NCI-H1105 treated with DMSO at 0.1 percent for 48 hours (cell line): ENCODE measurements at places on chromosomes 6 and 20.

DNA sequence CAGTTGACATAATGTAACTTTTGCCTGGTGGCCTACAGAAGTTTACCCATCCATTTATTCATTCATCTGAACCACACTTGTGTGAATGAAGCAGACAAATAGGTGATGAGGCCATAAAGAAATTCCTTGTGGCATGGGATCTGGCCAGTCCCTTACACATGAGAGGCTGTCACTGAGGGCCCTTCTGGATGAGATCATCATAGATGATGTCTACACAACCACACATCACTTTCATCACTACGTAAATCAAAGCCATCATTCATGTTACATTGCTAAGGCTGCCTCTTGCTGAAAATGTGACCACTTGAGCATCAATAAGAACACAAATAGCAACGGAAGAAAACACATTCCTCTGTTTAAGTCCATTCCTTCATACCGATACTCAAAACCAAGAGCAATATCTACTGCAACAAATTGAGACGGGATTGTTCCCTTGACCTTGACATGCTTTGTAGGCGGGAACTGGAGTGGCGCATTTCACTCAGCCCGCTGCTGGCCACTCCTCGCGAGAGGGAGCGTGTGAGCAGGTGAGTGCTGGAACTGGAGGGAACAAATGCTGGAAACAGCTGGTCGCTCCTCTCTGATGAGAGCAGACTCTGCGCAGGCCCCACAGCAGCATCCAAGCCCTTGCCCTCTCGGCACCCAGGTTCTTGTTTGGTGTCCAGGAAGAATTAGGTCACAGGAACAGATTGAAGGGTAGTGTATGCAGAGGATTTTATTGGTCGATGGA lies 49.3 kb downstream of the FAM50B start:
- DNase-seq: no peak

DNA sequence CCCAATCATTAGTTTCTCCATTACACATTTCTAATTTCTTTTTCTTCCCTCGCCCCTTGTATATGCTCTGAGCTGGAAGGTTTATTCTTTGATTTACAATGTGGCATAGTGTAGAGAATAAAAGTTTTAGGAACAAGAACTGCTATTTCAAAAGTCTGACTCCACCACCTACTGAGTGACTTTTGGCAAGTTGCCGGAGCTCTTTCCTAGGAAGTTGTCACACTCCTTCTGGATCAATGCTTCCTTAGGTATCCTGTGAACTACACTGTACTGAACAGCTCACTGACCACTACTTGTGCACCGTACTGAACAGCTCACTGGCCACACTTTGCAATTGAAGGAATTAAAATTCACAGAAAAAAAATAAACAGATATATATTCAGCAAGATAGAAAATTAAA lies 458.2 kb downstream of the FRK start:
- DNase-seq: no peak

- no peak for DNase-seq
Observed at GRCh38 chr20:26279238-26279637, 582.6 kb upstream of the ZNF337 start.

DNA sequence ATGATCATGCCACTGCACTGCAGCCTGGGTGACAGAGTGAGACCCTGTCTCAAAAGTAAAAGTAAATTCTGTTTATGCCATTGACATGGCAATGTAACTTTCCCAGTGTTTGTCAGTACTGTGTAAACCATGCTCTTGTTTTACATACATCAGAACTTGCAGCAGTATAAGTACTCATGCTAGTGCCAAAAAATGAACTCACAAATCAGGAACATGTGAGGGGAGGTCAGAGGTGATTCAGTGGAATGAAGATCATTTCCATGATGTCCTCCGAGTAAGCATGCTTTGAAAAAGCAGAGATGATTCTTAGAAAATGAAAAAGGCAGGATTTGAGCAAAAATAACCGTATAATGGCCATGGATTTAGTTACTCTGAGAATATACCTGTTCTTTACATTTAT lies 81.9 kb downstream of the ANKS1A start:
- no peak for DNase-seq

DNA sequence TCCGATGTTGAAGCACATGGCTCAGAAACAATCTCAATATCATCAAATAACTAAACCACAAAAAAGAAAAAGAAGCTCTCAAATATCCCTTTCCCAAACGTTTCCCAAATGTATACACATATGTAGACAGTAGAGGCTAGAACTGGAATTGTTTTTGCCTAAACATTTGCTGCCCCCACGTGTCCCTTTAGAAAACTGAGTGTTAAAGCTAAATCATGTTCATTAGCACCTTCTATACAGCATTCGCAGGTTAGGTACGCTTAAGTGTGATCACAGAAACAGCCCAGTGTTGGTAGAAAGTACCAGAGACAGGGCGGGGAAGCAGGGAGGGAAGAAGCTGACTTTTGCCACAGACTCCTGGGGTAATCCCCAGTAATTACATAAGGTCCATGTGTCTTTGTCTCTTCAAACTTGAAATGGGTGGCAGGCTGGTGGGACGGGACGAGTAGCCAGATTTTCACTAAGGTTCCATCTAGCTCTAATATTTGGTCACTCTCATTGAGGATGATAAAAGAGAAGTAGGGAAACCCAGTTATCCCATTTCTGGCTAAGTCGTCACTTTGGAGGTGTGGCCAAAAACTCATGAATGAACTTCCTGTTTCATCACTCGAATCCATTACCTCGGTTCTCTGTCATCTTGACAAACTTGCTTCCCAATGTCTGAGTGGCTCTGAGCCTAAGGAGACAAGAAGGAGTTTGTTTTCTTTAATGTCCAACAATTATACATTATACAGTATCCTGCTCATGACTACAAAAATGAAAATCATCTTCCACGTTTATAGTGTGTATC lies 15.0 kb upstream of the TFAP2A start:
- DNase-seq: peak; percentile 64

DNA sequence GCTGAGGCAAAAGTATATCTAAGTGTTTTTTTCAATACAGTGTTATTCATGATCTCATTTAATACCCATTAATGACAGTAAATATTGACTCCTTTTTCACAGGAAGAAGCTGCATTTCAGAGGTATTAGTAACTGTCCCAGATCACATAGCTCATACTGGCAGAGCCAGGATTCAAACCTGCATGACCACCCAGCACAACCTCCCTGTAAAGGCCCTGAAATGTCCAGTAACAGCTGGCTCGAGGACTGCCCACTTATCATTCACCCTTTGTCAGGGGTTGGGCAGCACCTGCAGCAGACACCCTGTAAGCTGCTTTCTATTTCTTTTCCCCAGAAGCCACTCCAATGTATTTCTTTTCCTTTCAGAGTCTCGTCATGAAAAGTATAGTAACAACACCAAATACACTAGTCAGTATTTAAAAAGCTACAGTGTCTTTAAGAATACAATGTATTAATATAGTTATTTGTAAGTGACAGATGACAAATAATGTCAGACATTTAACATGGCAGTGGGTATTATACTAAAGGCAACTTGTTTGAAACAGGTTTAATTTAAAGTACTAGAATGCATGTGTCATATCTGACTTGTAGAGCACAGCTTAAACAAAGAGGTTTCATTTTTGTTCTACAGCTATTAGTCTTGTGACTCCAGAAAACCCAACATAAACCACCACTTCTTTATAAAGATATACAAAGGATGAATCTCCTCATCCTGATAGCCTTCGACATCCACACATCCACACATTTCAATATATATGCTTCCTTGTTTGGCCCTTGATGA lies 841.6 kb upstream of the GJE1 start:
- DNase-seq: no peak

- DNase-seq: no peak
Observed at GRCh38 chr6:130610303-130610702, 216.9 kb upstream of the SMLR1 start.

GRCh38 chr6:166009385-166010031 lies 158.1 kb downstream of the TBXT start:
- peak; percentile 87 for DNase-seq

DNA sequence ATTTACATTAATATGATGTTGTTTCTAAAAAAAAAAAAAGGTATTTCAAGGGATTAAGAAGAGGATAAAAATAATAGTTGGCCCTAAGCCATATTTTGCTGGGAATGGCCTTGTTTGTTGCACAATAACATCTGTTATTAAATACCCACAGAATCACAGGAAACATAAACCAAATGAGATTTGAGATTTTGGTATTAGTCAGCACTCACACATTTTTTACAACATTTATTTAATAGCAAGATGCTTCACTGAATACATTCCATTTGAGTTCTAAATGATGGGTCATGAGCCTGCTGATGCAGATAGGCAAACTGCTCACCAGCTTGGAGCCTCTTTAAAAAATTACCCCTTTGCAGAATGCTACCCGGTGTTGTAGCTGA lies 92.9 kb upstream of the ENPP5 start:
- no peak for DNase-seq

GRCh38 chr20:5364997-5365597 lies 48.3 kb upstream of the PROKR2 start:
- DNase-seq: no peak

DNA sequence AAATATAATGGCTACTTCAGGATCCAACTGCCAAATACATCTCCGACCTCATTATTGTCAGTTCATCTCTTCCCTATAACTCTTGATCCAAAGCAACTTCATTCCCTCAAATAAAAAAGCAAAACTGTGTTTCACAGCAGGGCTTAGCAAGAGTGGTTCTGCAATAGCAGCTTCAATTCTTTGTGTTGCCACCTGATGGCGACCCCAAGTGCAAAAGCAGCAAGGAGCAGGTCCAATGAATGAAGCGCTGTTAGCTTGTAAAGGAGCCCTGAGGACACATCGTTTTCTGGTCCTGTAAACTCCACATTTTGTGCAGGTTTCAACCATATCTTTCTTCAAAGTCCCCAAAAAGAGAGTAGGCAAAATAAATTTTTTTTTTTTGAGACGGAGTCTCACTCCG lies 19.6 kb downstream of the RTN4IP1 start:
- DNase-seq: peak; percentile 29

DNA sequence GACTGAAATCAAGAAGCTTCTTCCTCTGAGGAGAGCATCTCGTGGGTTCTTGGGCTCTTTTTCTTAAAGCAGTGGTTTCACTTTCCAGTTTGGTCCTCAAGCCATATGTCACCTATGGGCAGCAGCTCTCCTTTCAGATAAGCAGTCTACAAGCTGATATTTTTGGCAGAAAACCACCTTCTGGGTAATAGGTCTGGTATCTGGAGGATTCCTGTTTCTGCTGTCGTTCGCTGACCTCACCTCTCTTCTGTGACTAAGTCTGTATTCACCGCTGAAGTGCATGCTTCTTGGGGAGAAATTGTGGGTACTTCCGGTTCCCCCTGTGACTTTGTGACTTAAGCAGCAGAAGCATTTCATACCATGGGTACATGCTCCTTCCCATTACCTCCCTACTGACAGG lies 193.6 kb downstream of the EDN1 start:
- DNase-seq: no peak

- DNase-seq: peak; percentile 89
Observed at GRCh38 chr6:122033564-122034181, 365.8 kb upstream of the HSF2 start.

DNA sequence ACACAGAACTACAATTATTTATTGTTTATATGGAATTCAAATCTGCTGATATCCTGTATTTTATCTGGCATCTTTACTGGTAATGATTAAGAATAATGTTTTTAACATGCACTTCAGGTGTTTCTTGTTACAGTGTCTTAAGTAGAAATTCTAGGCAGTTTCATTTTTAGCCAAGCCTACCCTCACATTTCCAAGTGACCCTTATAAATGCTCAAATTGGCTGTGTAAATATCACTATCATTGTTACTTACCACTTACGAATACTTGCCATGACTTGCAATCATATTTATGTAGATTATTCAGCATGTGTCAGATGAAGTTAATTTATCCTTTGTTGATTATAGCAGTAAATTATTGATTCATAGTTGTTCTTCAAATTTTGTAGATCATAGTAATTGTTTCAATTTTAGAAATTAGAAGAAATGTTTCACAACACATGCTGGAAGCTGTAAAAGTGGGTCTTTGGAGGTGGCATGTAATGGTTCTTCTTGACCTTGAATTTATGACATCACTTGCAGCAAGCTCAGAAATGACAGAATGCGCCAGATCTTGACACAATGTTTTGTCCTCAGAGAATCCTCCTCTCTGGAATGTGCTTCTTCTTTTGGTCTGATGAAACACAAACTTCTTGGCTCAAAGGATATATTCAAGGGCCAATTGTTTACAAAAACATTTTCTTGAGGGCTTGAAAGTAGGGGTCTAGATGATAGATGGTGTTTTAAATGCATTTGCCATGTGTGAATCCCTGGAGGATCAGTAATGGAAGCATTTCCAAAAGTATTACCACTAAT lies 471.8 kb downstream of the COL12A1 start:
- DNase-seq: no peak

DNA sequence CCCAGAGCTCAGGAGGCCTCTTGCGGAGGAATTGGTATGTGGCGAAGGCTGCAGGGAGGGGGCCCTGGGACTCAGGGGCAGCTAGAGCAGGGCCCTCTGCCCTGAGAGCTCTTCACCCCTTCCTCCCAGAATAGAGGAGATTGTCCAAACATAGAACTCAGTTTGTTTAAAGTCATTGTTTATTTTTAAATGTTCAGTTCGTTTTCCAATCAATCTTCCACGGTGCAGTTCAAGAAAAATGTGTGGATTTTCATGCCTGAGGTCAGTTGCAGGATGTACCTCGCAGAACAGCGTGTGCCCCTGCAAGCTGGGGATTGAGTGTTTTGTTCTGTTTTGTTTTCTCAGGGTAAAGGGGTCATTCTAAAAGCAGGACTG lies 37.2 kb downstream of the MGME1 start:
- no peak for DNase-seq

DNA sequence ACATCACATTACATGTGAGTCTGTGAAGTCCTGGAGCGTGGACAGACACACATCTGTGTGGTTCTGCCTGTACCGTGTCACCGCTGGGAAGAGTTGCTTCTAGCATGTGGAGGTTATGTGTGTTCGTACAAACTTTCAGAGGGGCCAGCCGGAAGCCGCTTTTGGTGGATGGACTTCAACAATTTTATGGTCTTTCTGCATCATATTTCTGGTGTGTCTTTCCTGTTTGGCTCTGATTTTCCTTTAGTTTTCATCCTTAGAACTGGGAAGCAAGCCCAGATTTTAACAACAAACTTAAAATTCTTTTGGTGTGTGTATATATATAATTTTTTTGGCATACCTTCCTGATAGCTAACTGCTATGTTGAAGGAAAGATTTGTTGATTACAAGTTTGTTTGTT lies 71.2 kb downstream of the TIAM2 start:
- DNase-seq: no peak

- no peak for DNase-seq
Observed at GRCh38 chr6:101940391-101940790, 546.9 kb downstream of the GRIK2 start.

- no peak for DNase-seq
Observed at GRCh38 chr6:16481697-16482399, 243.5 kb downstream of the GMPR start.

- no peak for DNase-seq
Observed at GRCh38 chr20:58048096-58048702, 180.3 kb downstream of the ANKRD60 start.

DNA sequence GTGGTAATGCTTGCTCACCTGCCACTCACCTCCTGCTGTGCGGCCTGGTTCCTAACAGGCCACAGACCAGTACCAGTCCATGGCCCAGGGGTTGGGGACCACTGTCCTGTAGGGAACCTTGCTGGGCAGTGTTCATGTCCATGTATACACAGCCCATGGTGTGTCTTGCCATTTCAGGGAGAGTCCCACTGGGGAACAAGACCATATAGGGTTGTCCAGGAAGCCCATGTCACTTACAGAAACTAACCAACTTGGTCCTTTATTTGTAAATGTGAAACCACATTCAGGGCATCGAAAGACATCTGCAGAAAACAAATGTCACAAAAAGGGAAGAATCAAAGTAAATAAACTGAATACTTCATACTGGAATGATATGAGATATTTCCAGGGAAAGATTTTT lies 179.1 kb downstream of the NFATC2 start:
- no peak for DNase-seq
